Fibroblast of villous mesenchyme (primary cell): ENCODE measurements at places on chromosomes 1 and 21. TPM values are rescaled to one million over a fixed set of nuclear protein-coding genes. Genes with fewer than 3 reads are reported as not detected.

- peak; percentile 86 for DNase-seq
These were observed 13.6 kb downstream of the G0S2 start for GRCh38 chr1:209688746-209689234.

GRCh38 chr1:9809100-9809510, 14.7 kb downstream of the CLSTN1 start:
- no peak for DNase-seq

ANKRD65 gene
- 0.43 and 1.6 TPM in 2 replicates for total RNA-seq

DMBX1 gene
- not detected in 2 replicates for total RNA-seq

PLD5 gene
- not detected in 2 replicates for total RNA-seq
